Stimulated activated naive CD8-positive, alpha-beta T cell treated with anti-CD3 and anti-CD28 coated beads, Interleukin-15, amount 100 ng/mL, for 72 hours (primary cell): ENCODE measurements at places on chromosomes 1 and 21.

- no peak for DNase-seq
Measured at GRCh38 chr1:227094249-227094966, 154.3 kb downstream of the COQ8A start.

GRCh38 chr1:47837866-47838561 lies 159.2 kb downstream of the TRABD2B start:
- no peak for DNase-seq

DNA sequence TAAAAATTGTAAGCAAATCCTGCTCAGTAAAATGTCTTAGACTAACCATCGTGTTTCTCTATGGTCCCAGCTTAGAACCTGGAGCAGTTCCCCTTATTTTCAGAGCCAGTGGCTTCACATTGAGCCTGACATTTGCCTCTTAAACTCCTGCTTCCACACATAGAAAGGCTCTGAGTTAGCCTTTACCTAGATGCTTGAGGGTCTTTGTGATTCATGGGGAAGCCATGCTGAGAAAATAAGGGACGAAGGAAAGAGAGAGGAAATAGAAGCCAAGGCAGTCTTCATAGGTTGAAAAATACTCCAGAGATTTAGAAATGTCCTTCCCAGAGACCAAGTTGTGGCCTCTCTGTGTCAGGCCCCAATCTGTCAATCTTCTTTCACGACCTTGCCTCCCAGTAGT lies 16.1 kb upstream of the RBBP5 start:
- no peak for DNase-seq

DNA sequence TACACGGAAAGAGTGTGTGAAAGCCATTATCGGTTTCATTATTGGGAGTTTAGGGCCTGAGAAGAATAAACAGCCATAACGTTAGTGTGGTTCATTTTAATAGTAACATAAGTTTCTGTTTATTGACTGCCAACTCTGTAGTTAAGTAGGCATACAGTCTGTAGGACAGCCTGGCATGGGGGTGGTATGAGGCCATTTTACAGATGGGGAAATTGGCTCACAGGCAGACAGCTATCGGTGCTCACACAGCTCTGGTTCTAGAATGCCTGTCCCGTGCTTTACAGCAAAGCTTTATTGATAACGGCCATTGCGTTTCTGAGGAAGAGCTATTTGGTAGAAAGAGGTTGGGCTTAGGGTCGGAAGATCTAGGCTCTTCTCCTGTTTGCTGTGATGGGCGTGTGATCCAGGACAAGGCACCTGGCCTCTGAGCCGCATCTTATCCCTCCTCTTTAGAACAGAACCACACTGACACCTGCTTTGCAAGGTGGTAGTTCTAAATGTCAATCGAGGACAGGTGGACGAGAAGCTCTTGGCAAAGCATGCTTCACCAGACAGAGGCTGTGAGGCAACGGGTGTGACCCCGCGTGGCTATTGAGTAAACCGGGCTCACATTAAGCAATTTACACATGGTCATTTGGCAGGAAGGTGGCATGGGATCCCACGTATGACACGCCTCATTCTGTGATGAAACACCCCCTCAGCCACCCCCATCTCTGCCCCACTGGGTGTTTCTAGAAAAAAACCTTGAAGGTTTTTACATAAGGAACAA lies 14.9 kb downstream of the ETS2 start:
- no peak for DNase-seq

- DNase-seq: no peak
Measured at GRCh38 chr1:29805122-29805895, 569.0 kb downstream of the PTPRU start.

DNA sequence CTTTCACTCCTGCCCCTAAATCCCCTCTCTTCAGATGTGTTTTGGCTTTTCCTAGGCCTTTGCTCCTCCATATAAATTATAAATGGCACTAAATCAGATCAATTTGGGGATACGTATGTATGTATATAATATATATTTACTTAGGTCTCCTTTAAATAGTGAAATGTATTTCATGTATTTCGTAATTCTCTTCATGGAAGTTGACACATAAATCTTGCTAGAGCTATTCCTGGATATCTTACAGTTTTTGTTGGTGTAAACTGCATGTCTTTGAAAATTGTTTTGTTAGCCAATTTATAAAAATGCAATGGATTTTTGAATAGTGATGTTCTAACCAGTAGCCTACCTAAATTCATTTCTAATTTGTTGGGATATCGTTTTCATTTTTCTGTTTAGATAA lies 9.0 kb downstream of the RPF1 start:
- no peak for DNase-seq
